BJ (cell line): ENCODE measurements at places on chromosomes 5 and 9.
A peak's percentile ranks its signal among the peaks of the same experiment; 100 is the strongest.

- no peak for DNase-seq
These were observed 198.0 kb downstream of the HINT1 start for GRCh38 chr5:130966990-130967525.

- no peak for DNase-seq
These were observed 29.3 kb upstream of the UBE2QL1 start for GRCh38 chr5:6419340-6419852.

DNA sequence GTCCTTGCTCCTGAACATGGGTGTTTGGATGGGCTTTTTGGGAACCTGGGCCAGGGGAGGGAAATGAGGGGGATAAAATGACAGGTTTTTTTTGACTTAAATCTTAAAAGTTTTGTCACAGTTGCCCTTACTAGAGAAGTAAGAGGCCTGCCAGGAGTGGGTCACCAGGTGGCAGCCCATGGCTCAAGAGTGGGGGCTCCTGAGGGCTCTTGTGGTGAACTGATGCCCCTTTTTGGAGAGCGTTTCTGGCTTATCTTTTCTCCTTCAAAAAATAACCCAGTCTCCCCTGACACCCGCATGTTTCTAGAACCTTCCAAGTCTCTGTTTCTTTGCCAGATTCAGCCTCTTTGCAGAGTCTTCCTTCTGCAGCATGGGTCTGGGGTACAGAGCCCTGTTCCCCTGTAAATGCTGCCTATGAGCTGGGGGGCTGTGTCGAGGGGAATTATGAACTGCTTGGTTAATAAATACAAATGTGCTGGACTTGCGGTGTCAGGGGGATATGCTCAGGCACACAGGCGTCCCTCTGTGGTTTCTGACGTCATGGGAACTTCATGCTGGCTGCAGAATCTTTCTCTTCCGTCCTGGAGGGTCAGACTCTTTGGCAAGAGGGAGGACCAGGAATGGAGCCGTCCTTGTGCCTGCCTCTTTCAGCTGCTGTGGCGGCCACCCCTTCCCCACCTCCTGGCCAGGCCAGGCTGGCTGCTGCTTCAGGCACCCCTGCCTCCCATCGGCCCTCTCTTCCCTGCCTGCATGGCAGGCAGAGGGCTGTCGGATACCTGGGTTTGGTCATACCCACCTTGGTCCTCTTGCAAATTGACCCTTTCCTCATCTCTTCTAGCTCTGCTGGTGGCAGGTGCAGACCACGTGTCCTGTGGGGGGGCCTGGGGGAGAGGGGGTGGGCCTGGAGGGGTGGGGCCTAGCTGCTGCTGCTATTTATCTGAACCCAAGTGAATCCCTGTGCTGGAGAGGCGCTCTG is 30.1 kb downstream of the PTPA start:
- DNase-seq = peak; percentile 81

- DNase-seq = no peak
These were observed 33.3 kb downstream of the ADRB2 start for GRCh38 chr5:148859703-148860102.

- DNase-seq = no peak
These were observed 128.3 kb downstream of the DPYSL3 start for GRCh38 chr5:147381555-147381954.
